ENCODE measurements at places on chromosomes 12 and 14.
A peak's percentile ranks its signal among the peaks of the same experiment; 100 is the strongest.

- DNase-seq = no peak
These were observed 242.2 kb downstream of the SOX5 start for GRCh38 chr12:23707270-23707669.

DNA sequence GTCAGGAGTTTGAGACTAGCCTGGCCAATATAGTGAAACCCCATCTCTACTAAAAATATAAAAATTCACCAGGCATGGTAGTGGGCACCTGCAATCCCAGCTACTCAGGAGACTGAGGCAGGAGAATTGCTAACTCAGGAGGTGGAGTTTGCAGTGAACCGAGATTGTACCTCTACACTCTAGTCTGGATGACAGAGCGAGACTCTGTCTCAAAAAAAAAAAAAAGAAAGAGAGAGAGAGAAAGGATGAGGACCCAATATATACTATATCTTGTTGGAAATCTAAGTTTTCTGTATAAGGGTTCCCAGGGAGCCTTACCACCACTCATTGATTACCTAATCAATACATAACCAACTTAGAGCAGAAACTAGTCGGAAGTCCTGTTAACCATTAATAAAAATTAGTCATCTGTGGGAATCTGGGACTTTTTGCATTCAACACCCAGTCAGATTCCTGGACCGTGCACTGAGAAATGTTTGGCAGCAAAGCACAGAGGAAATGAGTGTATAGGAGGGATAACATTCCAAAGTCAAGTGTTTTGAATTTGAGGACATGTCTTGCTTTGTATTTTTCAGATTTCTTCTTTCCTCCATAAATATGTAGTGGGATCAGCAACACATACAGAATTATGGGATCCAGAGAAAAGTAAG is 44.8 kb upstream of the NR2C1 start:
- DNase-seq = no peak

GRCh38 chr14:49893309-49894213 is 679 bp downstream of the ARF6 start:
- peak; percentile 66 for DNase-seq

GRCh38 chr12:124088217-124088907 is 115.3 kb downstream of the ZNF664 start:
- DNase-seq = no peak

GRCh38 chr12:103011974-103012763 is 54.7 kb downstream of the ASCL1 start:
- DNase-seq = no peak

- DNase-seq = peak; percentile 73
These were observed 14.7 kb downstream of the CPSF6 start for GRCh38 chr12:69254046-69254445.

DNA sequence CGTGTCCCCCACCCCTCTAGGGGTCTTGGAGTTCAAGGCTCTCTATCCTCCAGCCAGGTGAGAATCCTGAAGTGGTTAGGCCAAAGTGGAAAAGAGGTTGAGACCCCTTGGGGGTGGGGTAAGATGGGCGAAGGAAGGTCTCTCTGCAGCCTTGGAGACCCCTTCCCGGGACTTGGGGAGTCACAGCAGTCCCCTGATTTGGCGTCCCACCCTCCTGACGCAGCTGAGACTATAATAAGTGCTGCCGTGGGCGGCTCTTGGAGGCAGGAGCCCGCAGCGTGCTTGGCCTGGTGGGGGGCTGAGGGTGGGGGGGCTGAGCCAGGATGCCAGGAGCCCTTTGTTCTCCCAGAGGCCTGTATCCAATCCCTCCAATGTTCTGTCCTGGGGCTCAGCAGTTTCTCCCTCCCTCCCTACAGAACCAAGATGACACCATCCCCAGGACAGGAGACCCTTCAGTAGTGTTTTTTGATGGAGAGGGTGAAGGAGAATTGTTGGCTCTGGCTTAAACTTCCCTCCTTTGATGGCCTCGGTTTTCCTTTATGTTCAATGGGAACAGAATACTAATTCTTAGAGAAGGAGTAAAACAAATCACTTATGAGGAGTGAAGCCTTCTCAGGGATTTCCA is 1.5 kb upstream of the AGAP2 start:
- no peak for DNase-seq

GRCh38 chr14:95056476-95056875 is 100.9 kb downstream of the DICER1 start:
- DNase-seq = no peak

DNA sequence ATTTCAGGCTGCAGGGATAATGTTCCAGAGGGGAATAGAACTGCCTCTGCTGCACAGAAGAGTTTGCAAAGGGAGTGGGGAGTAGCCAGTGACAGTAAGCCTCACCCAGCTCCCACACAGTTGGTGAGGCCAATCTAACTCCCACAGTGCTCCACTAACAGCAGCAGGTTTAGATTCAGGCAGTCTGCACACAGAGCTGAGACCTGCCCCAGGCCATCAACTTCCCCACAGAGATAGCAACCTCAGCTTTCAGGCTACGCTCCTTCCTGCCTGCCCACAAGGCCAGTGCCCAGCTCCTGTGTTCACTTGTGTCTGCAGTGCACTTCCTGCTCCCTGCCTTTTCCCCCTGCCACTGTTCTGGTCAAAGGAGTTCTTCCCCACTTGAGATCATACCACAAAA is 107.5 kb downstream of the TBC1D30 start:
- no peak for DNase-seq

DNA sequence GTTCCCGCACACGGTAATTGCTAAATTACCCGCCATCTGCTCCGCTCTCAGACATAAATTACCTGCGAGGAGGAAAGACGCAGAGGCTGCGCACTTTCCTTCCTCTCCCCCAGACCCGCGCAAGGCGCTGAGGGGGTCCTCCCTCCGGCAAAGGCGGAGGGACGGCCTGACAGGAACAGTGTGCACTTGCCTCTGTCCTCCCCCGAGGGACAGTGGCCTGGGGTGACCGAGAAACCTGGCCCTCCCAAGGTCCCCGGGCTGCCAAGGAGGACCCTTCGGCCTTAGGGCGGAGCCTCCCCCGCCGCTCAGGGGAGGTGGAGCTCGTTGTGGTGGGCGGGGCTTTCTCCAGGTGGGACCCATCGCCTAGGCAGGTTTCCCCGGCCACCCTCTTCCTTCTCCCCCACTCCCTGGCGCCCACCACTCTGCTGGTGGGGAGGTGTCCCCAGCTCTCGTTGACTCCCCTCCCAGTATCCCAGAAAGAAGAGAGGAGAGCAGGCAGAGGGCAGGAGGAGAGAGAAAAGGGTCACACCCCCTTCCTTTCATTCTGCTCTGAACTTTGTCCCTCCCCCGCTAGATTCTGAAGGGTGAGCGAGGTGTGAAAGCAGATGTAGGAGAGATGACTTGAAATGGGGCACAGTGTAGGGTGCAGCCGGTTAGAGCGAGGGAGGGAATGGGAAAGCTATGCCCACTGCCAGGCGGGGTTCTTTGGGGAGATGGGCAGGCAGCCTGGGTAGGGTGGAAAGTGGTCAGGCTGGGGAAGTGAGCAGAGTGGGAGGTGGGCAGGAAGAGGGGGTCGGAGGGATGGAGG is 11.4 kb upstream of the CALCOCO1 start:
- peak; percentile 47 for DNase-seq

DNA sequence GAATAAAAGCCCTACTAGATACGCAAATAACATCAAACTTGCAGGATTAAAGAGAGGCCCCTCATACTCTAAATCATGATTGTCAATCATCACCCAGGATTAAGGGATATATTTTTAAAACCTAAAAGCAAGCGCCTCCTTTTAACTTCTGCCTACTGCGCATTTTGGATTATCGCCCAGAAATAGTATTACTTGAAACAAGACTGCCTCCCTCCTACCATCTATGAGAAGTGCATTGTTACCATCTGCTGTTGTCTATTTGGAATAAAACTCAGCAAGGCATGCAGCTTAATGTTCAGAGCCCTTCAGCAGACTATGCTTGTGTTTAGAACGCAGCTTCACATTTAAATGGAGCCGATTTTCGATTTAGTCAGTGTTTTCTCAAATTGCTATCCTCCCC is 79.6 kb downstream of the EXOC5 start:
- DNase-seq = no peak

DNA sequence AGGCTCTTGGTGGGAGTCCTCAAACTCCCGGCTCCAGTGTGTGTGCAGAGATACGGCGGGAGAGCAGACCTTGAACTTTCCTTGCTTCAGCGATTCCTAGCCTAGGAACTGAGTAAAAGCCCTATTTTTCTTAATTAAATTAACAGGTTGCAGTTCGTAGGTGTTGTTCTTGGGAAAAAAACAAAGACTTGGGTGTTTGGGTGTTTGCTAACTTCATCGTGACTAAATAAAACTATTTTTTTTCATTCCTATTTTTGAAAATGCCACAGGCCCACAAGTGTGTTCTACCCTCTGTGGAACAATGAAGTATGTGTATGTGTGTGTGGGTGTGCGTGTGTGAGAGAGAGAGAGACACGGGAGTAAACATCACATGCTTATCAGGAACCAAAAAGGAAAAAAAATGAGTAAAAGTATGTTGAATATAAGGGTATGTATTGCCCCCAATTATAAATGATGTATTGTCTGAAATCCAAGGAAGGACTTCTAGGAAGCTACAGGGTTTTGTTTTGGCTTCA is 651 bp downstream of the TMEM117 start:
- no peak for DNase-seq

DNA sequence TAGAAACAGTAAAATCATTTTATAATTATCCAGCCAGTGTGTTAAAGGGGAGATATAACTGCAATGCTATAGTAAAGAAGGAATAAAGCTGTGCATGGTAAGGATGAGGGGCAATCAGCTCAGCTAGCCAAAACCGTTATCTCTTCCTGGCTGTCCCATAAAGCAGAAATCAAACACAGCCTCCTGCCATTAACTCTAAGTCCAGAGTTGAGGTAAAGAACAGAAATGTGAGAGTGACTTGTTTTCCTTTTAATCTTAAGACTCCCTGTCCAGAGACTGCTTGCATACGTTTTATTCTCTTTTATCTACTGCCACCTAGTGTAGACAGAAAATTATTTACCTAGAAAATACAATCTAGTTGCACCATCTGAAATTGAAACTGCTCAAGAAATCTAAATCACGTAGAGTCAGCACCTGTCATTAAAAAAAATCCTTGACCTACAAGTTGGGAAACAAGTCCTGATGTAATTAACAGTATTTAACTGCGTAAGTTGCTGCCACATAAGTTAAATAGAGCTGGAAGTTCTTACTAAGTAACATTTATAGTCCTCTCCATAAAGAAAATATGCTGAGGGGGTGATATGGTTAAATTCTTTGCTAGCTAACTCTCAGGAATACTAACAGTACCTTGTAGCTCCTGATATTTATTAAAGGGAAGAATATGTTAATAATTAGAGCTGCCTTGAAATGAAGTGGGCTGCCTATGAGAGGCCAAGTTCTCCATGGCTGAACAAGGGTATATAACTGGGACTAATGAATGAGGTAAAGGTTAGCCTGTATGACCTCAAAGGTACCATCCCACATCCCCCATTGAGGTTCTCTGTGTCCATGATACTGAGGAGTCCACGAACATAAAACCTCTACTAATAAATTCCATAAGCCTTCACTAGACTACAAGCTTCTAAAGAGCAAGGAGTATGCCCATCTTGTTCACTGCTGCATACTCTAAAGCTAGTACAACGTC is 62.7 kb downstream of the GALNT4 start:
- DNase-seq = no peak

- no peak for DNase-seq
These were observed 342.7 kb downstream of the CACNA1C start for GRCh38 chr12:2395354-2395977.
